ENCODE measurements at places on chromosomes 11 and 22.

DNA sequence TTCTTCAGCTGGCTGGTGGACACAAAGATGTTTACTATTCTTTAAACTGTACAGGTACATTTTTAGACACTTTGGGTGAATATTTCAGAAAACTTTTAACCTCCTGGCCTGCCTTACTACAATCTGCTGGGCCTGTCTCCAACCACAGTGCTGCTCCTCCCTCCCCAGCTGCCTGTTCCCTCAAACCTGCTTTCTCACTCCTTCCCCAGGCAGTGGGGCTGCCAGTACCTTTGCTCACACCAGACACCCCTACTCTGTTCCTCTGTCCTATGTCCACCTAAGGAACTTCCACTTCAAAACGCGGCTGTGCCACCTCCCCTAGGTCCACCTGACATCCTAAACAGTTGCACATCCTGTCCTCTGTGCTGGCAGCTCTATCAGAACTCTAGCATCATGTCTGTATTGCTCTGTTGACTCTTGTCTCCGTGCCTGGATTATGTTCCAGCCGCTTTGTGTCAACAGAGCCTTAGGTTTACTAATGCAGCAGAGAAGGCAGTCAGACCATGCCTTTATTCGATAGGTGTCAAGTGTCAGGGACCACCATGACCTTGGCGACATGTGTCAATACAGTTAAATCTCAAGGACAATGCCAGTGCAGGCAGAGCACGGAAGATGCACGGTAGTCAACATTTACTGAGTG lies 13.4 kb downstream of the ZP1 start:
- DNase-seq, result no peak

- peak; percentile 86 for DNase-seq
These were observed 70.8 kb downstream of the FAT3 start for GRCh38 chr11:92295175-92296137.

DNA sequence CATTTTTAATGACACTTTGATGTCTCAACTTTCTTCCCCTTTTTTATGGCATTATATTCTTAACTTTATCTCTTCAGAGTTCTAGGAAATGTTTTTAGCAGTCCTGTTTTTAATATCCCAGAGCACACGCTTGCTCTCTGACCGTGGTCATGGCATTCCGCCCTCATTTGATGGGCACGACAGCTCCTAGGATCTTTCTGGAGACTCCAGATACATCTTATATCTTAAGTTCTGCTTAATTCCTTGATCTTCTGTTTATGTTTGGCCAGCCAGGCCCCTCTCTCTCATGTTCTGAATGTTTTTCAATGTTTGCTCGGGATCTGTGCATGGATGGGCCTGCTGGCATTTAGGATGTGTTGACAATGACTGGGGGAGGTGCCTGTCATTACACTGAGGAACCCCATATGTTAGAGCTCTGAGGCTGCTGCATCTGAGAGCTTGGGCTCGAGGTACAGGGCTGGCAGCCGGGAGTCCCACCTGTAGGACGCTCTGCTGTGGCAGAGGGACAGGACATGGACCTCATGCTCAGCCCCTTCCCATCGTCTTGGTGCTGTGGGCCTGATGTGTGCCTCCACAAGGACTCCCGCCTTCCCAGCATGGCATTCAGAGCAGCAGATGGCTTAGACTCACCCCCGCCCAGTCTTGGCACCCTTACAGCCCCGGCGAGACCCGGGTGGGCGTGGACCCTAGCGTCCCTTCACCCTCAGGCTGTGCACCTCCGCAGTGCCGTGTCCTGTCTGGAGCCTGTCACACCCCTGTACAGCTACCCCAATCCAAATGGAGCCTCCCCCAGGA lies 75.0 kb downstream of the CDKN1C start:
- no peak for DNase-seq

DNA sequence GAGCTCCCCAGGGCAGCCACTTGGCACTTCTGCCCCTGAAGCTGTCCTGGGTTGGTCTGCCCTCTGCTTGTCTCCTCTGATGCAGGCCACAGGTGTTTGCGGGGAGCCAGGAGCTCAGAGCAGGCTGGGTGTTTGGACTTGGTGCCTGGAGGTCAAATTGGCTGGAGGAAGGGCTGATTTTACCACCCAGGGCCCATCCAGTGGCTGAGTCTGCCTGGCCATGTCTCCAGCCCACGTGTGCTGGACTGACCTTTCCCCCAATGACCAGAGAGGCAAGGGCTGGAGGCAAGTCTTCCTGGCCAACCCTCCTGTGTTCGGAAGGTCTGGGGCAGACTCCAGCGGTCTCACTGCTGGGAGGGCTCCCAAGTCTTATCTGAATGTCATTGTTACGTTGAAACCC lies 84.0 kb downstream of the NECTIN1 start:
- no peak for DNase-seq

DNA sequence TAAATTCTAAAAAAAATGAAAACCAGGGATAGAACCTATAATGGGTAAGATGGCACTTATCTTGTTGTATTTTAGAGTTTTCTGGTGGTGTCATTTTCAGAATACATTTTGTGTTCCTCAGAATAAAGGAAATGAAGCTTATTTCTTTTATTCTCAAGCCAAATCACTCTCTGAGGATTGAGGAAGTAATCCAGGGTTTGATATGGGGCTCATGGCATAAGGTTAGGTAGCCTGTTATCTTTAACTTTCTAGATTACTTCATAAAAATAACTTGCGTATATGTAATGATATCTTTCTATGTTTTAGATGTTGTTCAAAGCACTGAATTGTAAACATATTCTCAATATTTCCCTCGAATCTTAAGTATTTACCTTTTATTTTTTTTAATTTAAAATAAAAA lies 33.5 kb downstream of the PDE3B start:
- no peak for DNase-seq
